ENCODE measurements at places on chromosomes 5 and 9. TPM values are rescaled to one million over a fixed set of nuclear protein-coding genes. Genes with fewer than 3 reads are reported as not detected.

PCDHGA7 gene
- total RNA-seq: 0.84 TPM

PCDHA9 gene
- total RNA-seq: not detected

PCDHGA4 gene
- total RNA-seq: 0.09 TPM

UHRF2 gene
- 27.3 TPM for total RNA-seq

INSYN2B gene
- total RNA-seq: 0.64 TPM

SPINK1 gene
- 0.37 TPM for total RNA-seq

IL7R gene
- 1.0 TPM for total RNA-seq

TSSK1B gene
- not detected for total RNA-seq

HOMER1 gene
- 6.7 TPM for total RNA-seq

GARIN3 gene
- not detected for total RNA-seq

EQTN gene
- not detected for total RNA-seq

BTNL8 gene
- not detected for total RNA-seq

CTXN3 gene
- not detected for total RNA-seq

CER1 gene
- not detected for total RNA-seq

DMRTA1 gene
- 1.1 TPM for total RNA-seq

FAM151B gene
- total RNA-seq: 2.1 TPM

SELENOP gene
- total RNA-seq: 0.10 TPM

NTMT1 gene
- 91.2 TPM for total RNA-seq

MIER3 gene
- total RNA-seq: 13.0 TPM

PCDHAC2 gene
- total RNA-seq: 3.0 TPM

PFN3 gene
- not detected for total RNA-seq

SPEF2 gene
- total RNA-seq: 1.3 TPM

BAAT gene
- 0.48 TPM for total RNA-seq

IL4 gene
- not detected for total RNA-seq

PIP5K1B gene
- total RNA-seq: not detected

FOXD1 gene
- total RNA-seq: 18.1 TPM

HMMR gene
- total RNA-seq: 31.8 TPM

DUSP1 gene
- 256 TPM for total RNA-seq

MRPL41 gene
- 84.9 TPM for total RNA-seq

AMACR gene
- 12.6 TPM for total RNA-seq

TPPP gene
- 5.3 TPM for total RNA-seq

SLC6A7 gene
- total RNA-seq: 0.02 TPM

PCDHGA3 gene
- total RNA-seq: 0.02 TPM

ANKRD55 gene
- not detected for total RNA-seq

GLRA1 gene
- not detected for total RNA-seq

ZBTB26 gene
- total RNA-seq: 1.9 TPM

FAM200C gene
- total RNA-seq: 2.7 TPM

ACO1 gene
- total RNA-seq: 32.5 TPM

SCGB3A2 gene
- total RNA-seq: not detected

FCN2 gene
- not detected for total RNA-seq

SAPCD2 gene
- total RNA-seq: 29.3 TPM

BICD2 gene
- 33.7 TPM for total RNA-seq

IL9 gene
- total RNA-seq: not detected

LCN1 gene
- total RNA-seq: not detected

All from A549 treated with DMSO at 1 μM for 4 hours (cell line).